ENCODE measurements at places on chromosomes 1 and 21.

DNA sequence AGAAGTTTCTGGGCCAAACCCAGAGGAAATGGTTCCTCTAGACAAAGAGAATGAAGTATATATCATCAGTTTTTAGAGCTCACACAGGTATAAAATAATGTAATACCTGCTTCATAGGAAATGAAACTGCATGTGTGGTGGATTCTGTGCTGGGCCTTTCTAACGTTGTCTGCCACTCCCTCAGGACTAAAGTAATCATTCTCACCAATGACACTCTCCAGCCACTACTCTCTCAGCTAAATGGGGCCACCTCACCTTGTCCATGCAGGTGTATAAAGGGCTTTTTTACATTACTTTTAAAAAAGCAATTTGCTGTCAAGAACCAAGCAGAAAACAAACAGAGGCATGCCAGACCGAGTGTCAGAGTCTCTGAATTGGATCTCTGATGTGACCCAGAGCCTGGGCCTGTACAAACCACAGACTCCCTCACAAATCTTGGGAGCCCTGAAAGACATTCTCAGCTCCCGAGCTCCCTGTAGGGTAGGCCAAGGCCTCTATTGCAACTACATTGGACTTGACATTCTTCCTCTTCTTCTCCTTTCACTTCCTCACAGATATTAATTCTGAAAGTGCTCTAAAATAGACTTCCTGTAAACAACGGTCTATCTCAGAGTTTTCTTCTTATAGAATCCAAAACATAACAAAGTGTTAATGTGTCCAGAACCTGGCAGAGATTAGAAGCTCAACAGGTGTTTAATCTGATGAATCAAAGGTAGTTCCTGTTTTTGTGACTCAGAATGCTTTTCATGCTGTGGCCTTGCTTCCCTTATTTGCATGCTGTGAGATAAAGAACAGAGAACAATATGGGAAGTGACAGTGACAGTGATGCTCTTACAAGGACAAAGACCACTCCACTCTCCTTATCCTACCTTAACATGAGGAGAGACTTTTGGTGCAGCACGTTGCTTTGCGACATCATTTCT lies 8.6 kb downstream of the AIM2 start:
- peak; percentile 50 for DNase-seq

DNA sequence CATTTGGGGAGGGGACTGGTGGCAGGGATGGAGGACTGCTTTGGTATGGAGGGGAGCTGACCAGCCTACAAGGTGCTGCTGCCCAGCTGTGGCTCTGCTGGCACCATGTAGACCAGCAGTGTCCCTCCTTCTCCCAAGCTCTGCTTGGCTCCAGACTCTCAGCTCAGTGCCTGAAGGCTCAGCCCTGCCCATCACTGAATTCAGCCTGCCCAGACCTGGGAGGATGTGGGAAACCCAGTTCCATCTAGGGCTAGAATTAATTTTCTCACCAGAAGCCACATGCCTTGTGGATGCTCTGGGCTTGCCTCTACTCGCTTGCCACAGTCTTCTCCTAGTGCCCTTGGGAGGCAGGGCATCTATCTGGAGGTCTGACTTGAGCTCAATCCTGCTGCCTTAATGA lies 195.0 kb upstream of the EDN2 start:
- no peak for DNase-seq

GRCh38 chr1:217149791-217150190 lies 426.6 kb upstream of the ESRRG start:
- DNase-seq: no peak

DNA sequence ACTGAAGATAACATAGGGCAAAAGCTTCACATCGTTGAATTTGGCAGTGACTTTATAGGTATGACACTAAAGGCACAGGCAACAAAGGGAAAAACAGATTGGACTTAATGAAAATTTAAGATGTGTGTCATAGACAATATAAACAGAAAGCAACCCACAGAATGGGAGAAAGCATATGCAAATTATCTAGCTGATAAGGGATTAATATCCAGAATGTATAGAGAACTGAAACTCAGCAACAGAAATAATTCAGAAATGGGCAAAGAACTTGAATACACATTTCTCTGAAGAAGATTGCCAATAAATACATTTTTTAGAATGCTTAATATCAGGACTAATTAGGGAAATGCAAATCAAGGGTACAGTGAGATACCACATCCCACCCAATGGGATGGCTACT lies 55.2 kb upstream of the ANGPTL1 start:
- DNase-seq: no peak

GRCh38 chr1:223142795-223143536 lies at the start of gene TLR5:
Gene TLR5, minus strand, starts transcription at chr1:223143248. Its CDS starts 30,217 bp downstream, at chr1:223113031.
- DNase-seq: peak; percentile 92

- DNase-seq: no peak
Observed at GRCh38 chr1:50266509-50266908, 156.7 kb downstream of the DMRTA2 start.

- no peak for DNase-seq
Observed at GRCh38 chr1:9037476-9038337, 11.5 kb upstream of the SLC2A7 start.

- no peak for DNase-seq
Observed at GRCh38 chr1:117633068-117633345, 27.2 kb downstream of the TENT5C start.
